Stimulated activated CD4-positive, alpha-beta T cell treated with anti-CD3 and anti-CD28 coated beads, Interleukin-1b, Interleukin-23, amount 100 ng/mL, for 24 hours (primary cell): ENCODE measurements at places on chromosomes 4 and X.

- DNase-seq, result no peak
Measured at GRCh38 chr4:134337574-134337973, 136.0 kb upstream of the PABPC4L start.

GRCh38 chr4:13615161-13615560 lies 12.4 kb downstream of the BOD1L1 start:
- DNase-seq, result no peak

DNA sequence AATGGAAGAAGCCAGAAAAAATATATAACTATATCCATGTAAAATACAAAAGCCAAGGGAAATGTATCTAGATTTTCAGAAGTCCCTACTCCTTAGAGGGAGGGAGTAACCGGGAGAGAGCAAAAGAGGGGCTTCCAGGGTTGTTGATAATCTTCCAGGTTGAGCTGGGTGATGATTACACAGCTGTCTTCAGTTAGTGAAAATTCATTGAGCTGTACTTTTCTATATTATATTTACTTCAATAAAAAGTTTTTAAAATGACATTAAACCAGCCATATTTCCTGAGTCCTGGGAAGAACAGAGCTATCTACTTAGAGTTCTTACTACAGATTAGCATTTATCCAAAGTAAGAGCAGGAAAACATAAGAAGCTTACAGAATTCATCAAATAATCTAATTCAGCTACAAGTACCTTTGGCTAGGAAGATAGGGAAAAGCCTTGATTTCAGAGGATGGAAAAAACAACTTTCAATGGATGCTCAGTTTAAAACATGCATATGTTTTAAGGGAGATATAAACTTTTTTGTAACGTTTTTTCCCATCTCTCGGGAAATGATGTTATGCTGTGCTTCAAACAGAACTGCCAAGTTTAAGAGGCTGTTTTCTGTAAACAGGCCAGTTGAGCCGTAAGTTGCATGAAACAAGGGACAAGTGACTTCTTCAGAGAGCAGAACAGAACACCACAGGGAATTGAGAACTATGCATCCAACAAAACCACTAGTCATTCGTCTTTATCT lies 204.6 kb downstream of the SCFD2 start:
- no peak for DNase-seq

- DNase-seq, result no peak
Measured at GRCh38 chr4:92198711-92199110, 105.1 kb upstream of the GRID2 start.

- no peak for DNase-seq
Measured at GRCh38 chrX:148555101-148555500, 54.7 kb downstream of the AFF2 start.

- DNase-seq, result no peak
Measured at GRCh38 chr4:179671609-179672008, 2229.4 kb upstream of the AGA start.

DNA sequence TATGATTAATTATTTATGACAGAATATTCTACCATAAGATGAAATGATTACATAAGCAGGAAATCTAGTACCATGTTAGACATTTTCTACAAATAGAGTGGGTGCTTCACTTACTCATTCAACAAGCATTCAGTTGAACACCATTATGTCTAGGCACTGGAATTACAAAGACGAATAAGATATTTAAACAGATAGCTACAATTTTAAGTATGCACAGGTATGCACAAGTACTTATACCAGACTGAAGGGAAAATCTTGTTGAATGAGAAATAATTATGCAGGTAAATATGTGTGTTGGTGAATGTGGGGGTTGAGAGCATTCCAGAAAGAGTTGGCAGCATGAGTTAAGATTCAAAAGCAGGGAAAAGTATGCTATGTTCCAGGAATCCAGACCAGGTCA lies 107.3 kb upstream of the CNKSR2 start:
- DNase-seq, result no peak

DNA sequence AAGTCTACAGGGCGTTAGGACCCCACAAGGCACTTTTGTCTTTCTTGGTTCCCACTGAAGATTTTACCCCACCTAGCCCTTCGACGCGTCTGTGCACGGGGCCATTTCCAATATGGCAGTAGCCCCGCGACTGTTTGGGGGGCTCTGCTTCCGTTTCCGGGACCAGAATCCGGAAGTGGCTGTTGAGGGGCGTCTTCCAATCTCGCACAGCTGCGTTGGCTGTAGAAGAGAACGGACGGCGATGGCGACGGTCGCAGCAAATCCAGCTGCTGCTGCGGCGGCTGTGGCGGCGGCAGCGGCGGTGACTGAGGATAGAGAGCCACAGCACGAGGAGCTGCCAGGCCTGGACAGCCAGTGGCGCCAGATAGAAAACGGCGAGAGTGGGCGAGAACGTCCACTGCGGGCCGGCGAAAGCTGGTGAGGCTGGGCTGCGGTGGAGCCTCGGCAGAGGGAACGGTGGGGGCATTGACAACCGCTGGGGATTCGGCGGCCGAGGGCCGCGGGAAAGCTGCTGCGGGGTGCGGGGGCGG lies at the start of gene USP11:
Gene USP11, plus strand, starts transcription at position 207 of the 530 bp plus-strand sequence. Its CDS starts 35 bp downstream, at position 242.
- no peak for DNase-seq

GRCh38 chr4:81589262-81589661 lies 117.6 kb upstream of the RASGEF1B start:
- no peak for DNase-seq

DNA sequence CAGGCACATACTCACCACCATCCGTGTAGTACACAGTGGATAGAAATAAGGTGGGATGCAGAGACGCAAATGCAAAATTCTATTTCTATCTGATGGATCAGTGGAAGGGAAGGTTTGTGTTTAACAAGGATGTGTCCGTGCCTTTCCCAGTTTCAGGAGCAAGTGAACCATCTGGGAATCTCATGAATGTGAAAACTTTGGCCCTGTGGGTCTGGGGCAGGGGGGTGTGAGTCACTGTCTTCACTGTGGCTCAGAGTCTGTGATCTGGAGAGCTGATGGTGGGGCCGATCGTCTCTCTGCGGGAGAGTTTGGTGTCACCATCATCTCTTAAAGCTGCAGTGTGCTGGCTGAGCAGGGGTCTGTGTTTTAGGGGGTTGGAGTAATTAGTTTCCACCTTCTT lies 179.3 kb upstream of the STS start:
- no peak for DNase-seq

- no peak for DNase-seq
Measured at GRCh38 chrX:134632355-134632754, 25.9 kb downstream of the PLAC1 start.

GRCh38 chr4:88382621-88383020 lies 4.0 kb downstream of the HERC6 start:
- peak; percentile 23 for DNase-seq

DNA sequence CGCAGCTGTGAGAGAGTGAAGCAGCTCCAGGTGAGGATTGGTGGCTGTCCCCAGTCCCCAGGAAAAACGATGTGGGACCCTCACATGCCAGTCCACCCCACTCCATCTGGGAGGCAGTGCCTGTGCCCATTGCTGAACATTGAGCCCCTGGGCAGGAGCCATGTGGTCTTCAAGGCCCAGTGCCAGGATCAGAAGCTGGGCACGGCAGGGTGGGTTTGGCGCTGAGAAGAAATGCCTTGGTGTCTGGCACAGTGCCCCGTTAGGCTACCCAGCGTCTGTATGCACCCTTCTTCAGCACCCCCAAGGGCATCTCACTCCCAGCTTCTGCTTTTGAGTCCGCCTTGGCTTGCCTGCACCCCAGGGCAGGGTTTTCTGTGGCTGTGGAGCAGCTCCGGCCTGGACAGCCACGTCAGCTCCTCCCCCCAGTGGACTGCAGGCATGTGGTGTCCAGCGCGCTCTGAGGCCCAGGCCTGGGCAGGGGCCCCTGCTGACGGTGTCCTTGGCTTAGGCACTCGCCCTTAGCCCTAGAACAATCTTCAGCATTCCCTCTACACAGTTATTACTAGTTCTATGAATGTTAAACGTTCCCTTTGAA lies 28.6 kb downstream of the RGS12 start:
- no peak for DNase-seq

DNA sequence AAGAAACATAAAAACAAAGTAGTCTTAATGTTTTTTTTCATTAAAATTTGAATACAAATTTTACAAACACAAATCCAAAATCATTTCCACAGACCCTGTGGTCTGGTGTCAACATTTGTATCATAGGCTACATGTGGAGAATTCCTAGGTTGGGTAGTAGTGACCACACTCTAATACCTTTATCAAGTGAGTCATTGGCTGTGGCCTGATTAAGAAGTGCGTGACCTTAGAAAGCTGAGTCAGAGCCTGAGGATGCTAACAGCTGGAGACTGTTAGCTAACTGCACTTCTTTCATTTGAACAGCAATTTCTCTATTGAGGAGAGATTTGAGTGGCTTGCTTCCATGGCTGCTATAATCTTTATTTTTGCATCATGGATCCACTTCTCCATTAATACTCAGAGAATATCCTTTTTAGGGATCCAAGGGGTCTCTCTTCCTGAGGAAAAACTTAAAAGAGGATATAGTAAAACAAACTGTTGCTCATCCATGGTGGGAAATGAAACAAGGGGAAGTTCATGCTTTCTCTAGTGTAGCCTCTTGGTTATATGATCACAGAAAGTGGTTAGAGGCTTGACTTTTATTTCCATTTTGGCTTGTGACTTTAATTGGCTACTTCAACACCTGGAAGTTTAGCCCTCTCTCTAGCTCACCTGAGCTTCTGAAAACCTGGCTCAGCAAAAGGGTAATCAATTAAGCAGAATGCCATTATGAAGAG lies 335.8 kb downstream of the PABPC4L start:
- no peak for DNase-seq

GRCh38 chr4:94290245-94290644 lies 52.4 kb downstream of the HPGDS start:
- no peak for DNase-seq

- no peak for DNase-seq
Measured at GRCh38 chrX:70720721-70721120, 187.8 kb downstream of the TEX11 start.

GRCh38 chrX:107025545-107025944 lies 25.5 kb upstream of the MORC4 start:
- DNase-seq, result no peak
